ENCODE measurements at places on chromosomes 6 and 20.
A peak's percentile ranks its signal among the peaks of the same experiment; 100 is the strongest.

DNA sequence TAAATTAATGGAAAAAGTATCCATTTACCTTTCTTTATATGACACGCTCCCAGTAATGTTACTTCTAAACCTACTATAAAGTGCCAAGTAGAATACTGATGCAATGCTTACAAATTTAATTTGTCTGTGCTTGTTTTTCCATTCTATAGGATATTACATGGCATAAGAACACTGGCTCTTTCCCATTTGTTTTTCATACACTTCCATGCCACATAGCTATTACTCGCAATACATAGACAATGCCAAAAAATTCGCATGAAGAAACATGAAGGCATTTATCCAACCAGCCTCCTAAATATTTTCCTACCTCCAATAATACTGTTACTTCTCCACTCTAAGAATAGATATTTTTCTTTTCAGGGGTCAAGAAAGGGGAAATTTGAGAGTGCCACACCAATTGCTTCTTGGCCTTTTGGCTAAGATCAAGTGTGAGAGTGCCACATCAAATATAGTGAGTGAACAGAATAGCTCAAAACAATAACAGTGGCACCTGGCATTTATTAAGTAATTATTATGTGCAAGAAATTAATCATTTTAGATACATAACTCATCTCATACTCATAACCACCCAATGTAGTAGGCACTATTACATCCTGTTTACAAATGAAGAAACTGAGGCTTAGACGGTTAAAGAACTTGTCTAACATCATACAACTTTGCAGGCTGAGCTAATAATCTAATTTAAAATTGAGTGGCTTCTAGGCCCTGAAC is 845 bp upstream of the DST start:
- no peak for DNase-seq

GRCh38 chr6:13012296-13012695 is 295.7 kb downstream of the PHACTR1 start:
- no peak for DNase-seq

GRCh38 chr20:15396900-15397299 is 1059.5 kb upstream of the FLRT3 start:
- no peak for DNase-seq

- DNase-seq: no peak
Measured at GRCh38 chr6:85544776-85545175, 48.9 kb downstream of the SNX14 start.

DNA sequence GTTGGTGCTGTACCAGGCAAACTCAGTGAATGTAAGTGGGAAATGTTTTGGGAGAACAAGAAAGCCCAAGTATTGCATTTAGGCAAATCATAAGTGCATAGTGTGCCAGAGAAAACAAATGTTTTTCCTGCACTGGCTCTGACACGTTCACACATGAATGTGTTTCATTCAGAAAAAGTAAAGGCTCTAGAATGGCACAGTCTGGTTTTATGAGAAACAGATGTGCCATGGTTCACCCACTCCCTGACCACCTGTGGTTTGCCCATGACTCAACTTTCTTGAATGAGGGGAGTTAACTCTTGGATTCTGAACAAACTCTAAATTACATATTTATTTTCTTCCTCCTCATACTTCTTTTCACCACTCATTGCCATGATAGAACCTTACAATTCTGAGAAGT is 126.9 kb downstream of the KCNQ5 start:
- DNase-seq: no peak

GRCh38 chr6:34514593-34515472 is 41.3 kb downstream of the SPDEF start:
- no peak for DNase-seq

- no peak for DNase-seq
Measured at GRCh38 chr20:50318710-50319109, 128.1 kb downstream of the CEBPB start.

- no peak for DNase-seq
Measured at GRCh38 chr6:147322299-147323162, 118.3 kb downstream of the STXBP5 start.

- DNase-seq: no peak
Measured at GRCh38 chr20:23094213-23094896, 8.2 kb upstream of the CD93 start.

DNA sequence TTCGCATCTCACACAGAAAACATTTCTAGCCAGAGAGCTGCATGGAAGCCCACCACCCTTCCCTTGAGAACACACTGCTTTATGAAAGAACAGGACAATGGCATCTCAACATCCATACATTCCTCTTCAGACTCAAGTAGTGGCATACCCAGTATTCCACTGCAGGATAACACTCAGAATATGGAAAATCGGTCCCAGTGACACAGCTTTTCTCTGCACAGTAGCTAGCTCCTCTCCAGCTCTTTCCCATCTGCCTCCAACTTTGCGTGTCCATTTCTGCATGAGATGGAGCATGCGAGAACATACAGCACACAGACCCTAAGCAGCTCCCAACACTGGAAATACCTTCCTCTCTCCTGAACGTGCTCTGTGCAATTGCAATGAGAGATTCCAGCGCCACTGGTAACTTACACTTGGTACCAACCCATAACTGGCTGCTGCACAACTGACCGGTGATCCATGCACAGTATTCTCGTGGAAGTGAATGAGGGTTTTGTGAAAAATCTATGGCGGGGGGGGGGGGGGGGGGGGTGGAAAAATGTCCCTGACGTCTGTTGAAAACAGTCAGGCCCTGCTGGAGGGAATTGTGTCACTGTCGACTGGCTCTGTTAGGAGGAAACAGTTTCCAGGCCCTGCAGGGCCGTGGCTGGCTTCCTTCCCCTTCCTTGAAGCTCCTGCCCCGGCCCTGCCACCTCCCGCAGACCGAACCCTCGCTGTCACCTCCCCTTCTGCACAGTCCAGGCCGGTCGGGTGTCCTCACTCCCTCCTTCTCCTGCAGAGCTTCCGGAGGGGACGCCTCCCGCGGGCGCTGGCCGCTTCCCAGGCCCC is 265.9 kb upstream of the QKI start:
- no peak for DNase-seq

DNA sequence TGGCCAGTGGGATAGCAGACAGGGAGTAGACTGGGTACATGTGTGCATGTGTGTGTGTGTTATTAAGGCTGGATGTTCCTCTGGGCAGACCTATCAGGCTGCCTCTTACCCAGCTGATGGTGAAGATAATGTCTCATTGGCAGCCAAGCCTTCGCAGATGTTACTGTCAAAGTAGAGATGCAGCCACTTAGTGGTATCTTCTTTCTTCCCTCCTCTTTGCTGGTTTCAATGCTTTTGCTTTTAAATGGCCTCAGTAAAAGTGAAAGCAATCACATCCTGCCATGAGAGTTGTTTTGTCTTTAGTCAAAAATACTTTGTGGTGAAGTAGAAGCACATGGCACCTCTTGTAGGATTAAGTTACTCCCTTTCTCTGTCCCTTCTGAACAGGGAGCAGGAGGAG is 57.5 kb downstream of the SNRNP48 start:
- DNase-seq: no peak

GRCh38 chr6:113668641-113669408 is 188.3 kb upstream of the MARCKS start:
- no peak for DNase-seq

- no peak for DNase-seq
Measured at GRCh38 chr20:19620446-19620845, 137.6 kb upstream of the RIN2 start.

GRCh38 chr20:55094353-55094861 is 619.0 kb downstream of the DOK5 start:
- DNase-seq: no peak

GRCh38 chr6:169034516-169035167 is 219.0 kb downstream of the THBS2 start:
- no peak for DNase-seq

DNA sequence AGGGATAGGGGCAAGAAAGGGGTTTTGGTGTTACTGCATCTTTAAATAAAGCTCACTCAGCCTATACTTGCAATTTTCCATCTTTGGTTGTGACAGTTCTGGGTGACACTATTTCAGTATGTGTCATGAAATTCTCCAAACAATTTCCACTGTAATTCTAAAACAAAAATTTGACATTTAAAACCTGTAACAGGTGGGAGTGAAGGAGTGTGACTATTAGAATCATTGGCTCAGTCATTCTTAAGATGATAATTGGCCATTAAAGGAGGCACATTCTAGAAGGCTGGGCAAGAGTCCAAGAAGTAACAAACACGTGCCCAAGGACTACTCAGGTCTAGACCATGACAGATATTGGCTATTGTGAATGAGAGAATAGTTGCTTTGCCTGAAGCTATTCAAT is 153.3 kb upstream of the ARG1 start:
- DNase-seq: no peak

DNA sequence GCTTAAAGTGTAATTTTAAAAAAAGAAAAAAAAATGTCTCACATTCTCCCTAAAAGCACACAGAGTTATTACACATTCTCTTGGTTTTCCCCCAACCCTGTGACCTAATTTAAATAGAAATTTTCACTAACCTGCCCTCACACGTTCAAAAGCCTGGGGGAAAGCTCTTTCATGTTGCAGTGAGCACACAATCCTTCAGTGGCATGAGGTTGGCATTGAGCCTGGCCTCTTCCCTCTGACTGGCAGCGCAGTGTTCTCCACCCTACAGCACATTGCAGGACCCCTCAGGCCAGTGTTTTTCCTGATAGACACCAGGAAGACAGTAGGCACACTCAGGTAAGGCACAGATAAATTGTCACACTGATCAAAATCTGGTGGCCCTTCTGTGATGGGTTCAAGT is 34.1 kb downstream of the TNFRSF21 start:
- no peak for DNase-seq

DNA sequence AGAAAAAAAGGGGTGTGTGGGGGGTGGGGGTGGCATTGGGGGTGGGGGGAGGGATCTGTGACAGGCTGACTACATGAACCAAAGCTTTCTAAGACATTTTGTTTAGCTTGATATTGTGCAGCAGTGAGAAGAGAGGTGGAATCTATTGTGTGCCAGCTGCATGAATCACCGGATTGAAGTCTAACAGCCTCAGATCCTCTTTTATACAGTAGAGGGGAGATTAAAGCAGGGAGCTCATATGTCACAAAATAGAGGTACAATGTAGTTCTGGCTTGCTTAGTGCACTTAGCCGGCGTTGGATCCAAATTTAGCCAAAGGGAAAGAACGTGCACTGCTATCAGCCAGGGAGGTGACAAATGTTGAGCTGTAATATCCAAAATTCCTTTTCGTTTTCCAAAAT is 404.2 kb upstream of the CITED2 start:
- DNase-seq: no peak

DNA sequence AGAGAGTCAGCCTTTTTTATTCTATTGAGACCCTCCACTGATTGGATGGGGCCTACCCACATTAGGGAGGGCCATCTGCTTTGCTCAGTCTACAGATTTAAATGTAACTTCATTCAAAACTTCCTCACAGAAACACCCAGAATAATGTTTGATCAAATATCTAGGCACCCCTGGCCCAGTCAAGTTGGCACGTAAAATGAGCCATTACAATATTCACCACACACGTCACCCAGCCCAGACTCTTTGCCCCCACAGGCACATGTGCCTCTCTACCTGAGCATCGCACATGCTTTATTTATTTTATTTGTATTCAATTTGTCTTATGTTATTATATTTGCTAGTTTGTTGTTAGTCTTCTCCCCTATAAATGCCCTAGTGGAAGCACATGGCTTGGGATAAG is 70.9 kb upstream of the EYA2 start:
- DNase-seq: no peak

- peak; percentile 30 for DNase-seq
Measured at GRCh38 chr6:7243179-7243981, 69.6 kb downstream of the SSR1 start.

DNA sequence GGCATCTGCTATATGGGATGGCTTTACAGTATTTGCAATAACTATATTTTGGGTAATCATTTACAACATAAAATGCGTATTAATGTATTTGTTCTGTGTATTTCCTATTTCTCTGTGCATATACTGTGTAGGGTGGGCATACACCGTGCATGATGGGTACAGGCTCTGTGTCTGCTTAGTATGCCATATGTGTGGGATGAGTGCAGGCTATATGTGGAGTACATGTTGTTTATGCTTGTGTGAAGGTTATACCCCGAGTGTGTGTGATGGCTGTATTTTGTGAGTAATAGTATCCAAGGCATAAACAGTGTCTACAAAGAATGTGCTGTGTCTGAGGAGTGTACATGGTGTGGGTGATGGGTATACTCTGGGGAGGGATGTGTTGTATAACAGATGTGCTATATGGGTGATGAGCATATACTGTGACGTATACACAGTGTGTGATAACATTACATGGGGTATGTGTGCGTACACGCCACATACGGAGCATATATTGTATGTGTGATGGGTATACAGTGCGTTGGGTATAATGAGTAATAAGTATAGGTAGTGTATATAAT is 52.7 kb downstream of the CPXM1 start:
- no peak for DNase-seq

DNA sequence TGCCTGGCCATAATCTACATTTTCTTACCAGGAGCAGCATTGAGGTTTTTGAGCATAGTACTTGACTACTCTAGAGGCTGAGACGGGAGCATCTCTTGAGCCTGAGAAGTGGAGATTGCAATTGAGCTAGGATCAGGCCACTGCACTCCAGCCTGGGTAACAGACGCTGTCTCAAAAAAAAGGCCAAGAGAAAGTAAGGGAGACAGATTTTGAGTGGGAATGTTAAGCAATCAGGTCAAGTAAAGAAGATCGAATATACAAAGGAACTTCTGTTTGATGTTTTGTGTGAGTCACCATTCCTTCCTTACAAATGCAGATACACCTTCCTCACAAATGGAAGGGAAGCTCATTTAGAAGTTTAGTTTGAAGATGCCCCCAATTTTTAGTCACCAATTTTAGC is 4.4 kb downstream of the PNRC1 start:
- DNase-seq: no peak

DNA sequence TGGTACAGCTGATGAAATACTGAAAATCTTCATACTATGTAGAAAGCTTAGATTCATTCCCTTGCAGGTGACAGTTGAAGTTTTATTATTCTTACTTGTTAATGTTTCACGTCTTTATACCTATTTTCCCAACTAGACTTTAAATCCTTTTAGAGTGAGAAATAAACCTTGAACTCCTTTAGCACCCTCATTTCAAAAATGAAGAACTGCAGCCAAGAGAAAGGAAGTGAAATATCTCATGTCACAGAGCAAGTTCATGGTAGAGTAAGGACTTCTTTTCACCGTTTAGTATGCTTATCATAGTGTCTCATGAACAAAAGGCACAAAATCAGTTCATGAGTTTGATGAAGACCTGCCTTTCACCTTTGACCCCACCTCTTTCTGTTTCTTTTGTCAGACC is 38.5 kb downstream of the ORC3 start:
- DNase-seq: no peak

Measured in T-helper 17 cell (primary cell).